ENCODE measurements at places on chromosomes 2 and 18.

- no peak for DNase-seq
Observed at GRCh38 chr2:38035968-38036367, 40.0 kb downstream of the CYP1B1 start.

DNA sequence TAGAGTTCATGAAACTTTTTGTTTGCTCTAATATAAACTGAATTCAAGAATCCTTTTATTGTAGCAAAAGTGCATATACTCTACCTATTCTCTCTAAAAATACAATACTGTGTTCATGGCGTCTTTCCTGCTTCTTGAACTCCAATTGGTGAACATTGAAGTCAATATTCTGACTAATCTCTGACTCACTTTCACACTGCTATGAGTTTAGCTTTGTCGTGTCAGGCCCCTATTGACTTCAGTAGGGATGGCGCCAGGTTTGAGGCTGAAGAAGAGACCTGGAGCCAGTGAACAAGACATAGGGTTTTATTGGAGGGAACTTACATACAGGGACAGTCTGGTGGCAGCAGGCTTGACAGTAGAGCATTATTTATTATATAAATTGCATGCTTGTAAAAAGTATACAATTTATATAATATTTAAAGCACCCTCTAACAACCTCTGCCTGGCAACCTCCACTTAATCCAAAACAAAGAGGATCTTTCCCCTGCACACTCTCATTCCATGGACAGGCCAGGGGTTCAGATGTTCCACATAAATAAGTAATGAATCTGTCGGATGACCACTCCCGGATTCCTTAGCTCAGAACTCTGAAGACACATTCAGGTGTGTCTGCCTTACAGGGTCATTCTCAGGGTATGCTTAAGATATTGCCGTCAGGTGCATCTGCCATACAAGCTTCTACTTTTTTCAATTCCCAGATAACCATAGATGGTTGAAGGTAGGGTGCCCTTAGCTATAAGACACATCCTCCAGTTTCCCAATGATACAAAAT lies 141.0 kb downstream of the CERS6 start:
- no peak for DNase-seq

DNA sequence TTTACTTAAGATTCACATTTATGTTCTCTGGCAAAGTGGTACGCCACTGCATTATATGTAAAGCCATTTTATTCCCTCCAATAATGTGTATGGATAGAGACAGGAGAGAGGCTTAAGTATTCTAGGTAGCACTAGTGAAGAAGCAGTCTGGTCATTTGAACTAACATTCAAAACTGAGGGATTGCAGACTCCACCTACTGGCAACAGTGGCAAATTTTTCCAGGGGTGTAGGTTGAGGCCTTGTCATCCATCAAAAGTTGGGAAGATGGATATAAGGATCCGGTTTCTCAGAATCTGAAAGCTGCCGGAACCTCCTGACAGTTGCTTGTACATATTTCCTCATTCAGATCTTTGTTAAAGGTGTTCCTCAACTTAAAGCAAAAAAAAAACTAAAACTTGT lies 465.5 kb upstream of the FSHR start:
- DNase-seq, result no peak

- no peak for DNase-seq
Observed at GRCh38 chr2:238573916-238574315, 147.2 kb downstream of the ASB1 start.

- no peak for DNase-seq
Observed at GRCh38 chr18:79487801-79488201, 92.1 kb downstream of the NFATC1 start.

DNA sequence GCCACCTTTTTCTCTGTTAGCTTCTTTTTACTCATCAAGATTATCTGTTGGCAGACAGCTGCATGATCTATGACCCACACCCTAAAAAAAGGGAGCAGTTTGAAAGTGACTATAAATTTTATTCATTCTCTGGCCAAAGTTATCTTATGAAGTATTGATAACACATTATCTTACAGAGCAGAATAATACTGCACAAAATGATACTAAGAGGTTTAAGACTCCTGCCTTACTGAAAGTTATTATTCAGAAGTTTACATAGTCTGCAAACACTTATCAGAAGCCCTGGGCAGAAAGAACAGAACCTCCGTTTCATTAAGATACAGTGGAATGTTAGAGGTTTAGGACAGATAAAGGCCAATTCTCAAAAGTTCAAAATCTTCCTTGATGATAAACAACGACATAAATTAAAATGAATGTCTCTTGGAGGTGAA lies 78.2 kb downstream of the ZEB2 start:
- DNase-seq, result no peak

- no peak for DNase-seq
Observed at GRCh38 chr2:129070663-129071062, 752.0 kb upstream of the HS6ST1 start.

DNA sequence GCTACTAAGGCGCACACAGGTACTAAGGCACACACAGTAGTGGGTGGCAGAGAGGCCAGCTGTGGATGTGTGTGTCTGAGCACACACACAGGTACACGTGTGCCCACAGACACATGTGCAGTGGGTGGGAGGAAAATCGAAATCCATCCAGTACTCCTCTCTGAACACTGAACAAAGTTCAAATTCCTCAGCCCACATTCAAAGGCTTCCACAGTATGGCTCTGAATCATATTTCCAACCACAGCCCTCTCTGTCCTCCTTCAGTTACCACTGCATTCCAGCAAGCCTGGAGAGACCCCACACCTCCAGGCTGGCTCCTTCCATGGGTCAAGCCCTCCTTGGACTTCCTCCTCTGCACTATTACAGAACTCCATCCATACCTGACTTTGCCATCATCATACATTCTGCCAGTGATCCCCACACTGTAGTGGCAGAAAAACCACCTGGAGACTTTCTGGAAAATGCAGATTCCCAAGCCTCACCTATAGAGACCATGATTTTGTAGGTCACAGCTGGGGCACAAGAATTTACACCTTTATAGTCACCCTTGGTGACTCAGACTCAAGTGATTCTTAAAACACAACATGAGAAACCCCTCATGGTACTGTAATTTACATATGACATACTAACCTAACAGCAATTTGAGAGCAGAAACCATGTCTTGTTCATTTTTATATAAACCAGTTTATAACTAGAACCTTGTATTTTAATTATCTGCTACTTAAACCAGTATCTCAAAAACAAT lies 31.4 kb downstream of the EPG5 start:
- DNase-seq, result no peak

DNA sequence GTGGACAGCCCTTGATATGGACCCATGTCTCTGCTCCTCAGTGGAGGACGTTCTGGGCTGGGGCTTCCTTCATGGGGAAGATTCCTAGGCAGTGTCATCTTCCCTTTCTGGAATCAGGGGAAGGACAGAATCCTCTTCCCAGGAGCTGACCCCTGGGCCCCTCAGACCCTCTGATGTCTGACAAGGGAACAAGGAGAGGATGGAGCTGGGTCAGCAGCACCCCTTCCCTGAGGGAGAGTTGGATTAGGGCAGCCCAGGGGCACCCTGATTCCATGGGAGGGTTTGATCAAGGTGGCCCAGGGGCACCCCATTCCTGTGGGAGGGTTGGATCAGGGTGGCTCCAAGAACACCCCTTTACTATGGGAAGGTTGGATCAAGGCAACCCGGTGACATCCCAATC lies 86.5 kb downstream of the ACKR3 start:
- no peak for DNase-seq
